ENCODE measurements at places on chromosomes 6 and 20.
A peak's percentile ranks its signal among the peaks of the same experiment; 100 is the strongest.

- no peak for DNase-seq
These were observed 203.7 kb downstream of the SYNDIG1 start for GRCh38 chr20:24672886-24673677.

GRCh38 chr6:37134396-37135191, 35.4 kb upstream of the PIM1 start:
- no peak for DNase-seq

DNA sequence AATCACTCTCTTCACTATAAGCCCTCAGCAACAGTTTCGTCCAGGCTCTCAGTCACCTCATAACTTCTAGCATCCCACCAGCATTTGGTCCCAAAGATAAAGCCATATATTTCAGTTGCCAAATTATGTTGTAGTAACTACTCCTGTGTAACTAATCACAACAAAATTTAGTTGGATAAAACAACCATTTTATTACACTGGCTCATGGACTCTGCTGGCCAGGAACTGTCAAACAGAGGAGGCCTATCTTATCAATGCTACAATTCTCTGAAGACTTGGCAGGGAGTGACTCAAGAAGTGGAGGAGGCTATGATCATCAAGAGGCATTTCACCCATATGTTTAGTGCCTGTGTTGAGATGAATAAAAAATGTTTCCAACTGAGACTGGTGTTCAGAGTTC, 1082.3 kb upstream of the GJE1 start:
- DNase-seq: no peak

- peak; percentile 63 for DNase-seq
These were observed 297.3 kb downstream of the PHACTR1 start for GRCh38 chr6:13013681-13014503.

DNA sequence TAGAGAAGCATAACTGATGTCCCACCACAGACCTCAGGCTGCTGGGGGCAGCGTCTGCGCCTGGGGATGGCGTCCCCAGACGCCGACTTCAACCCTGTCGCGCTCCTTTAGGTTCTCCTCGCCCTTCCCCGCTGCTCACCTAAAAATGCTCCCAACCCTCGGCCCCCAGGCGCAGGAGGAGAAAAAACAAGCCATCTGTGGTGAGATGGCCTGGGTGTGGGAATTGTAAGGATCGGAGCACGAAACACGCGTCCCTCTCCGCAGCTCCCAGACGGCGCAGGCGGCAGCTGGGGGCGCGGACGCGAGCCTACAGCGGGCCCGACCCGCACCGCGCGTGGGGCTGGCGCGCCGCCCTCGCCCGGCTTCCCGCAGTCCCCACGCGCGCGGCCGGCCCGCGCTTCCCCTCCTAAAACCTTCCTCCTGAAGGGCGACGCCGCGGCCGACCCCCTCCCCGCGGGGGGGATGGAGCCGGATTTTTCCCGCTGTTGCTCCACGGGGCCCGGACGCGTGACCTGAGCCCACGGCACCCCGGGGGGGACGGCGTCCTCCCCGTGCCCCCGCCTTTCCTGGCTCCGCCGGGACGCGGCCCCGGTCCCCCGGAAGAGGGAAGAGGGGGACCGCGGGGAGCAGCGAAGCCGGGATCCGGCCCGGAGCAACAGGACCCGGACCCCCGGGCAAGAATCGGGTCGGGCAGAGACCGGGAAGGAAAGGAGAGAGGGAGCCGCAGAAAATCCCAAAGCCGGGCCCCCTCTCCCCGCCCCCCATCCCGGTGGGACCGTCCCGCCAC, 611 bp downstream of the EPB41L2 start:
- DNase-seq: peak; percentile 49

- no peak for DNase-seq
These were observed 92.4 kb downstream of the COL9A1 start for GRCh38 chr6:70210462-70210861.

DNA sequence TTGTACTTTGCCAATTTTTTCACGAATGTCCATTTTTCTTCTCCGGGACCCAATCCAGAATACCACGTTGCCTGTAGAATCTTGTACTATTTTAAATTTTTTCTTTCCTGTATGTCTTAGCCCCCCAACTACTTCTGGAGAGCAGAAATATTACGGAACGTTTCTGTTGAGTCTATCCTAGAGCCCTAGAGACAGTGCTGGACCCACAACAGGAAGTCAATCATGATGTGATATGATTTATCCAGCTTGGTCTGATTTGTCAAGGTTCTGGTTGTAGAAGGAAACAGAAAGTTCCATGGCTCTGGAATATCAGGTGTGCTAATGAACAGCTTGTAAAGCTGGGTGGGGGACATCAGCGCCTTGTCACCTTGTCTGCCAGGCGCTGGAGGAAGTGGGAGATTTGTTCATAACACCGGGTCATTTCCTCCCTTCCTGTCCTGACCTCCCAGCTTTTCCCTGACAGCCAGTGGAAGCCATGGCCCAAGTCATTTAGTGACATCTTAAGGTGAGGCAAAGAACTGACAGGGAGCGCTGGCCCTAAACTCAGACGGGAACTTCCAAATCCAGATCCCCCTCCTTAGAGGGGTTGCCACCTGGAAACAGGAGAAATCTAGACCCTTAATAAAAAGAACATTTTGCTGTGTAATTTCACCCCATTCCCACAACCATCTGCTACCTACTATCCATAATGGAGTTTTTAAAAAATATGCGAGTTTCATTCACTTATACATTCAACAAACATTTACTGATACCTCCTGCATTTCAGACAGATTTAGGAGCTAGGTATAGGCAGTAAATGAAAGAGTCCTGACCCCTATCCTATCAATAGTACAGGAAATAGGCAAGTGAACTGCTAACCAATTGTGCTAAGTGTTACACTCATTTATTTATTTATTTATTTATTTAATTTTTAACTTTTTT, 130.5 kb downstream of the ZFP64 start:
- DNase-seq: peak; percentile 33

GRCh38 chr6:382883-383810, 8.4 kb upstream of the IRF4 start:
- DNase-seq: no peak

- no peak for DNase-seq
These were observed 7.3 kb upstream of the COL9A1 start for GRCh38 chr6:70310063-70310694.

DNA sequence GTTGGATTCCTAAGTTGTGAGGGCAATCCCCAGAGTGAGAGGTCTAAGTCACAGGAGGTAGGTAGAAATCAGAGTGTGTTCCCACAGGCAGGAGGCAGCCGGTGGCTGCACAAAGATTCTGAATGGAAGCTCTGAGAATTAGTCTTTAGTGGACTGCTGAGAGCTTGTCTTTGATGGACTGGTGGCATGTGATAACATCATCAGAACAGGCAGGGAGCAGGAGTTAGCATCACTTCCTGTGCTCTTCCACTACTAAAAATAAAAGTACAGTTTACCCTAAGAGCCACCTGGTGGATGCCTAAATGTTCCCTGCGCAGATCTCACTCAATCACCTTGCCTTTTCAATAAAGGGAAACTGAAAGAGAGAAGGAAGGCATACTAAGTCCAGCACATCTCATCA, 294.6 kb upstream of the POU3F2 start:
- DNase-seq: no peak

- DNase-seq: no peak
These were observed 194.1 kb downstream of the OGFRL1 start for GRCh38 chr6:71482742-71483141.

GRCh38 chr20:15507151-15507550, 1066.1 kb downstream of the KIF16B start:
- DNase-seq: no peak

GRCh38 chr20:25676164-25676809, 20.4 kb downstream of the ZNF337 start:
- no peak for DNase-seq

DNA sequence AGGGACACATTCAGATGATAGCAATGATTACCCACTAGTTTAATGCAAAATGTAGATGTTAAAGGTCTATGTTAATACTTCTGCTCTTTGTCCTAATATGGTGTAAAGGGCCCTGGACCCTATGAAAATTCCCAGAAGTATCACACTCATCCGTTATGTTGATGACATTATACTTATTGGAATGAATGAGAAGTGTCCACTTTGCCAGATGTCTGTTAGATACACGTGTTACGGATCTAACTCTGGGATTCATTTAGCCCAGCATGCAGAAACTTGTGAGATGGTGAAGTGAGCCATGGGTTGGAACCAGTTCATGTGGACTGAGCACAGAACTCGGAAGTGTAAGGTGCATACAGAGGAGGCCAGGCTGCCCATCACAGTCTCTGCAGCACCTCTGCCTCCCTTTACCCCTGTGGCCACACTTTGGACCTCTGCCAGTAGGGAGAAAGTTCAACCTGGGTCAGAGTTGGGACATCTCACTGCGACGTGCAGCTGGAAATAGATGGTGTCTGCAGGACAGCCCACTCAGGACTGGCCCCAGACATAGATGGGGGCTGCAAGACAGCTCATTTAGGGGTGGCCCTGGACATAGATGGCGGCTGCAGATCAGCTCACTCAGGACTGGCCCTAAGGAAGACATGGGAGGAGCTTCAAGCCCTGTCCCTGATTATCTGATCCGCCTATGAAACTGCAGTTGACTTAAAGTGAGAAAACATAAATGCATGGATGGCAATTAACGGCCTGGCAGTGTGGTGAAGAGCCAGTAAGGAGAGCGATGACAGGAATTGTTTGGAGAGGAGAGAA, 71.2 kb upstream of the THBS2 start:
- no peak for DNase-seq

GRCh38 chr20:63079971-63080370, 73.2 kb upstream of the BHLHE23 start:
- DNase-seq: no peak

DNA sequence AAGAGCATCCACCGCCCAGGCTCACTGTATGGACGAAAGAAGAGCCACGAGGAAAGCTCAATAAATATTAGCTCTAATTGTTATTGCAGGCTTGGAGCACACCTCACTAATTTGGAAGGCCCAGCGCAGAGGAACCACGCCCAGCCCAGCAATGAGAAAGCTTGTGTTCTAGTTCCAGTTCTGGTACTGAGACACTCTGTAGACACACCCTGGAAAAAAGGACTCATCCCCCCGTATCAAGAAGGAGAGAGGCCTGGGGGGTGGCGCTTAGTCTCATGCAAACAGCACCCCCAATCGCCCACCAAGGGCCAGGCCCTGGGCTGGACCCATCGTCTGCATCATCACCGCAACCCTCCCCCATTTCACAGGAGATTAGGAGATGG, 156.9 kb downstream of the BMP7 start:
- no peak for DNase-seq

DNA sequence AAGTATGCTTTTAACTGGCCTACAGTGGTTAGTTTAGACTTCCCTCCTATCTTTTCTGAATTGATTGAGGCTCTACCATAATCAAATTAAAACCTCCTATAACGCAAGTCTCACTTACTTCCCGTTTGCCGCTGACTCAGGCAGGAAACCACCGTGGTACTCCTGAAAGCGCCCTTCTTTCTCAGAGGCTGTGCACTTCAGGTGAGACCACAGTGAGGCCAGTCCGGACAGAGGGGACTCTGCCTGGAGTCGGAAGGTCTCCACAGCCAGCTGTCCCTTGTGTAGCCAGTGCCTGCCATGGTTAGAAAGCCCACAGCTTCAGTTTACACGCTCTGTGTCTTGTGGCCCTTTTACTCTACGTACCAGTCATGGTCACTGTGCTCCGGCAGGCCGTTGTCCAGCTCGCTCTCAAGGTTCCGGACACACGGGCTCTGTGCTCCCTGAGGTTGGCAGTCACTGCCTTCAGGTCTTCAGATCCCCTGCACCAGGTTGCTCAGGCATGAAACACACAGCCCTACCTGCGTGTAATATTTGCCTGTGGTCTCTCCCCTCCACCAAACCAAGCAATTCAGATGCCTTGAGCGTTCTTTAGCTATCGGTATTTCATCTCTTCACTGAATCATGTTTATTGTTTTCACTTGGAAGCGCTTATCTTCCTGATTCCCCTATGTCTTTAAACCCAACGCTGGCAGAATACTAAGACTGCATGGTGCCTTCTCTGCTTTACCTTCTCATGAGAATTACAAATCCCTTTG, 178.8 kb downstream of the SMOC2 start:
- DNase-seq: no peak

- DNase-seq: no peak
These were observed 80.5 kb downstream of the VEGFA start for GRCh38 chr6:43850314-43851203.

DNA sequence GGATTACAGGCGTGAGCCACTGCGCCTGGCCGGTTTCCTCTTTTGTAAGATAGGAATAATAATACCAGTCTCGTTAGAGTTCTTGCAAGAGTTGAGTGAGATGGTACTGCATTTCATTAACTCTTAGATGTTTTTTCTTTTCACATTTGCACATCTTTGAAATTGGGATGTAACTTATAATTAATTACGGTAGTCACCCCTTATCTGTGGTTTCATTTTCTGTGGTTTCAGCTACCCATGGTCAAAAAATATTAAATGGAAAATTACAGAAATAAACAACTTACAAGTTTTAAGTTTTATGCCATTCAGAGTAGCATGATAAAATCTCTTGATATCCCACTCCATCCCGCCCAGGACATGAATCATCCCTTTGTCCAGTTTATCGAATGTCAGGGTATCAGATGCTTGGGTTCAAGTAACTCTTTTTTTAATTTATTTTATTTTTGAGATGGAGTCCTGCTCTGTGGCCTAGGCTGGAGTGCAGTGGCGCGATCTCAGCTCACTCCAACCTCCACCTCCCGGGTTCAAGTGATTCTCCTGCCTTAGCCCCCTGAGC, 15.4 kb downstream of the PTK7 start:
- DNase-seq: no peak

DNA sequence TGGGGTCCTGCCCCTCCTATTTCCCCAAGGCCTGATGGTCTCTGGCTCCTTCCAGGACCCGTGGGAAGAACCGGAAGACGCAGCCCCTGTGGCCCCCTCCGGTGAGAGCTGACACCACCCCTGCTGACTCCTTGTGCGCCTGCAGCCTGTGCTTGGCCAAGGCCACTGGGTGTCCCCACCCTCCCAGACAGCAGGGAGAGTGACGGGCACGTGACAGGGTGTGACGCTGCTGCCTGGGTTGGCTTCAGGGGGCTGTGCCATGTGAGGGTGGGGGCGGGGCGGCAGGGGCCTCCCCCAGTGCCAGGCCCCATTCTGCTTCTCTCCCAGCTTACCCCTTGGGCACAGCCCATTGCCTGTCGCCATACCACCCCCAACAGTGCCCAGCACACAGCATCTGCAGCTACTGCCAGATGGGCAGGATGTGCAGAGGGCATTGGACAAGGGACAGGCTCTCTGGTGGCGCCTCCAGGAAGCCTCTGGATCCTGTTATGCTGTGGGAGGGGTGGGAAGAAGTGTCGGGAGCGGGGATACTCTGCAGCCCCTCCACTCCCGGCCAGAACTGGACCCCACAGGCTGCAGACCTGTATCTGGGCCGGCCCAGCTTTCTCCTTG, 2.9 kb downstream of the BIRC7 start:
- no peak for DNase-seq

DNA sequence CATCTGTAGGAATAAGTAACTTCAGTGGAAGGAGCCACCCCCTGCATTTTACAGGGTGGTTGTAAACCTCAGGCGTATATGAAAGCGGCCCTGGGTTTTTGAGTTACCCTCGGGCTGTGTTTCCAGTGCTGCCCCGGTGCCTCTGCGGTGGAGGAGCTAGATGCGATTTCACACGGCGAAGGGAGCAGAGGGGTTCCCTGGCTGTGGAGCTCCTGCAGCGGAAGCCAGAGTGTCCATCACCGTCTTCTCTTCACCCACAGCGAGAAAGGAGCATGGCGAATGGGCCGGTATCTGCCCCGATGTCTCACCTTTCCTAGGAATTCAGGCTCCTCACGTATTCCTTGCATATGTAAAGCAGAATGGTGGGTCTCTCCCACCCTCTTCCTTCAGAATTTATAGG, 253.6 kb downstream of the THBS2 start:
- DNase-seq: no peak

GRCh38 chr20:21901470-21902275, 196.2 kb downstream of the PAX1 start:
- DNase-seq: no peak
